SK-N-SH (cell line): ENCODE measurements at places on chromosomes 5 and 9. TPM values are rescaled to one million over a fixed set of nuclear protein-coding genes. Genes with fewer than 3 reads are reported as not detected.

SLC36A3 gene
- polyA plus RNA-seq, result not detected in 2 replicates

CD74 gene
- 0.15 and 0.26 TPM in 2 replicates for polyA plus RNA-seq

SLC1A1 gene
- polyA plus RNA-seq, result 0.23 and 0.34 TPM in 2 replicates

GPR151 gene
- polyA plus RNA-seq, result not detected in 2 replicates

ACSL6 gene
- polyA plus RNA-seq, result 0.29 and 0.46 TPM in 2 replicates

LCN10 gene
- polyA plus RNA-seq, result not detected in 2 replicates

MRPL50 gene
- 6.3 and 8.6 TPM in 2 replicates for polyA plus RNA-seq

IGFBPL1 gene
- polyA plus RNA-seq, result 0.41 and 1.5 TPM in 2 replicates

SLC36A2 gene
- polyA plus RNA-seq, result not detected in 2 replicates

GRCh38 chr5:42274913-42275312 is 148.3 kb upstream of the GHR start:
- no peaks in the 10 kb centered on the region for H3K36me3 ChIP-seq
- no peak overlapping the region for H3K4me3 ChIP-seq
- no peak for DNase-seq
- no peaks in the 10 kb centered on the region for H3K27me3 ChIP-seq
- no peak overlapping the region for H3K27ac ChIP-seq
- H3K4me1 ChIP-seq, result no peaks in the 10 kb centered on the region

DNA sequence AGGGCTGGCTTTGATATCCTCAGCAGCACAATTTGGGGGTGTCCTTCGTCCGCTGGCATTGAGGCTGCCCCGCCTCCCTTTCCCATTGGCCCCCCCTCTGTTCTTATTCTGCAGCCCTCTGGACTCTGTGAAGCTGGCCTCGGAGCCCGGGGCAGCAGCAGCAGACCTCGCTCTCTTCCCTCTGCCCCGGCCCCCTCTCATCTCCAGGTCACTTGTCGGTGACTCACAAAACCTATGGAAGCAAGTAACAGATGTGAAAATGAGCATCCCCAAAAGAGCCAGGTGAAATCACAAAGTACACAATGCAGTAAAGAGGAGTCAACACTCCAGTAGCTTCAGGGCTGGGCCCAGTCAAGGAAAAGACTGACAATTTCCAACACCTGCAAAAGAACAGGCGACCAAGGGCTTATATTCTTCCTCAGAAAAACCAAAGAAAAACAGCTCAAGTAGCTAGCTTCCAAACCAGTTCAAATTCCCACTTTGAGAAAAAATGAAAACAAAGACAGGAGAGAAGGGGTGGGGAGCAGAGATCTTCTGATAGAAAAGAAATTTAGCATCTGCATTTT is 97.5 kb downstream of the ZNF608 start:
- peaks cover 3% of the 10 kb centered on the region; the same call in 1 of the 2 replicates for H3K36me3 ChIP-seq
- no peaks in the 10 kb centered on the region for H3K27me3 ChIP-seq
- DNase-seq, result no peak
- peak overlapping the region; percentile 57; the same call in 1 of the 2 replicates for H3K27ac ChIP-seq
- peaks cover 30% of the 10 kb centered on the region for H3K4me1 ChIP-seq
- no peak overlapping the region; the same call in 1 of the 2 replicates for H3K4me3 ChIP-seq

GRCh38 chr5:167814828-167815227 is 476.6 kb upstream of the WWC1 start:
- H3K36me3 ChIP-seq, result no peaks in the 10 kb centered on the region
- no peaks in the 10 kb centered on the region for H3K27me3 ChIP-seq

- no peak overlapping the region for H3K4me3 ChIP-seq
- H3K4me1 ChIP-seq, result peaks cover 15% of the 10 kb centered on the region; the same call in 1 of the 2 replicates
- no peak for DNase-seq
- H3K27me3 ChIP-seq, result no peaks in the 10 kb centered on the region
- no peak overlapping the region for H3K27ac ChIP-seq
These were observed 111.0 kb upstream of the NFIB start for GRCh38 chr9:14424983-14425382.

GRCh38 chr5:149546974-149547373 is 4.3 kb downstream of the CSNK1A1 start:
- H3K27ac ChIP-seq, result peak overlapping the region; percentile 96; the same call in 1 of the 2 replicates
- peaks cover 15% of the 10 kb centered on the region; the same call in 1 of the 2 replicates for H3K4me1 ChIP-seq
- DNase-seq, result no peak
- H3K4me3 ChIP-seq, result peak overlapping the region; percentile 95; the same call in 1 of the 2 replicates

DNA sequence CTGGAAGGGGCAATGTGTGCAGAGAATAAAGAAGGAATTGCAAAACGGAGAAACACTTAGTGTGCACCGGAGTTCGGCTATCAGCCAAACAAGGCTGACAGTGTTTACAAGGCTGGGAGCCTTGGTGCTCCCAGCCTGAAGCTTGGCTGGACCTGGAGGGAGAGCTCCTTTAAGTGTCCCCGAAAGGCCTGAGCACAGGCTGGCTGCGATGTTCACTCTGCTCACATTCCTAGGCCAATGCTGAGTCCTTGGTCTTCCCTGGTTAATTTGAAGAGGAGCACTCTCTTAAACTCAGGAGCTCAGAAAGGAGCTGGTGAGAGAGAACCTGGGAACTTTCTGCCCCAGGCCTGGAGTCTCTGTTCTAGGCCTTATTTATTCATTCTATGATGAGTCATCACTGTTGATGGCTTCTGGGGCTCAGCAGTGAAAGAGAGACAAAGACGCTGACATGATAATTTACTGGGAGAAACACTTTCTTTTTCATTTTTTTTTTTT is 88.6 kb upstream of the MYO10 start:
- H3K4me1 ChIP-seq, result peaks cover 4% of the 10 kb centered on the region
- H3K27me3 ChIP-seq, result no peaks in the 10 kb centered on the region
- no peak overlapping the region for H3K27ac ChIP-seq
- no peak overlapping the region for H3K4me3 ChIP-seq
- no peaks in the 10 kb centered on the region for H3K36me3 ChIP-seq

GRCh38 chr9:88387552-88388202 is 567 bp upstream of the SPIN1 start:
- peaks cover 13% of the 10 kb centered on the region for H3K36me3 ChIP-seq
- H3K4me3 ChIP-seq, result peak overlapping the region; percentile 88
- H3K27ac ChIP-seq, result peak overlapping the region; percentile 57; the same call in 1 of the 2 replicates

DNA sequence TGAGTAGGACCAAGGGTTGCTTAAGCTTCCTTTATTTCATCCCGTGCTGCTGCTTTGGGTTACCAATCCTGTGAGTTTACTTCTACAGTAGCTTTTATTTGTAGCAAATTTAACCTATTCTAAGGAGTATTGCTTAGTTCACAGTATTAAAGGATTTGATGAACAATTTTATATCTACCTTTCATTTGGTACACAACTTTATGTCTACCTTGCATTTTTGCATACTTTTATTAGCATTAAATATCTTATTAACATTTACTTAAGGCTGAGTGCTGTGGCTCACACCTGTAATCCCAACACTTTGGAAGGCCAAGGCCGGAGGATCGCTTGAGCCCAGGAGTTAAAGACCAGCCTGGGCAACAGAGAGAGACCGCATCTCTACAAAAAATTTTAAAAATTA is 4.2 kb downstream of the GTF3C4 start:
- peaks cover 12% of the 10 kb centered on the region for H3K4me1 ChIP-seq
- H3K4me3 ChIP-seq, result no peak overlapping the region
- no peaks in the 10 kb centered on the region for H3K27me3 ChIP-seq
- no peak for DNase-seq
- peaks cover 19% of the 10 kb centered on the region for H3K36me3 ChIP-seq
- H3K27ac ChIP-seq, result no peak overlapping the region

- no peak for DNase-seq
- H3K27me3 ChIP-seq, result no peaks in the 10 kb centered on the region
- no peaks in the 10 kb centered on the region for H3K4me1 ChIP-seq
- H3K4me3 ChIP-seq, result no peak overlapping the region
These were observed 62.8 kb downstream of the CDKN2A start for GRCh38 chr9:21931428-21931827.
